ENCODE measurements at places on chromosomes 16 and 17. TPM values are rescaled to one million over a fixed set of nuclear protein-coding genes. Genes with fewer than 3 reads are reported as not detected.
A peak's percentile ranks its signal among the peaks of the same experiment; 100 is the strongest.

The MT3 gene
- not detected for total RNA-seq

The TLK2 gene
- total RNA-seq, result 43.0 TPM

The USP10 gene
- 79.5 TPM for total RNA-seq

The ALOX12 gene
- not detected for total RNA-seq

The IL17C gene
- not detected for total RNA-seq

The ASPA gene
- total RNA-seq, result 5.1 TPM

The TP53TG3 gene
- not detected for total RNA-seq

The KRT13 gene
- not detected for total RNA-seq

The PRAC1 gene
- not detected for total RNA-seq

The CCDC40 gene
- 22.6 TPM for total RNA-seq

The PRSS36 gene
- total RNA-seq, result 4.1 TPM

The BEAN1 gene
- total RNA-seq, result 2.4 TPM

The PRR29 gene
- total RNA-seq, result 4.4 TPM

The C17orf113 gene
- total RNA-seq, result 3.8 TPM

DNA sequence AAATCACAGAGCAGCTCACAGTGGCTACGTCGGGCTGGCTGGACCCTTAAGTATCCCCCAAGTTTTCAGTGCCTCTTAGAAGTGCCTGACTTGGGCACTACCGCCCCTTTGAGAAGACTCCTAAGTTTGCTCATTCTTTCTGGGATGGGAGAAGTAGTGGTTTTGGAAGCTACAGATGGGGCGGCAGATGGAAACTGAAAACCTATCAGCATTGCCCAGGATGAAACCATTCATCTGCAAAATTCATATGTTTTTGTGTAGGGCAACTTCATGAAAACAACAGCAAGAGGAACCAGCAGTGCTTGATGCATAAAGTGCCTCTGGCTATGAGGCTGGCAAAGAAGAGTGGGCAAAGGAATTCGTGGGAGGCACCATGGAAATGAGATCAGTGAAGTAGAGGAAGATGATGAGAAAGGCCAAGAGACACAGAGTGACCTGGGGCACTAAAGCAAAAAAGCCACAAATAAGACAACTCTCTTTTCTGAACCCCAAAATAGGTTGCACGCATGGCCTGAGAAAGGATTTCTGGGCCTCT lies 277.1 kb downstream of the XYLT1 start:
- DNase-seq, result peak; percentile 49

DNA sequence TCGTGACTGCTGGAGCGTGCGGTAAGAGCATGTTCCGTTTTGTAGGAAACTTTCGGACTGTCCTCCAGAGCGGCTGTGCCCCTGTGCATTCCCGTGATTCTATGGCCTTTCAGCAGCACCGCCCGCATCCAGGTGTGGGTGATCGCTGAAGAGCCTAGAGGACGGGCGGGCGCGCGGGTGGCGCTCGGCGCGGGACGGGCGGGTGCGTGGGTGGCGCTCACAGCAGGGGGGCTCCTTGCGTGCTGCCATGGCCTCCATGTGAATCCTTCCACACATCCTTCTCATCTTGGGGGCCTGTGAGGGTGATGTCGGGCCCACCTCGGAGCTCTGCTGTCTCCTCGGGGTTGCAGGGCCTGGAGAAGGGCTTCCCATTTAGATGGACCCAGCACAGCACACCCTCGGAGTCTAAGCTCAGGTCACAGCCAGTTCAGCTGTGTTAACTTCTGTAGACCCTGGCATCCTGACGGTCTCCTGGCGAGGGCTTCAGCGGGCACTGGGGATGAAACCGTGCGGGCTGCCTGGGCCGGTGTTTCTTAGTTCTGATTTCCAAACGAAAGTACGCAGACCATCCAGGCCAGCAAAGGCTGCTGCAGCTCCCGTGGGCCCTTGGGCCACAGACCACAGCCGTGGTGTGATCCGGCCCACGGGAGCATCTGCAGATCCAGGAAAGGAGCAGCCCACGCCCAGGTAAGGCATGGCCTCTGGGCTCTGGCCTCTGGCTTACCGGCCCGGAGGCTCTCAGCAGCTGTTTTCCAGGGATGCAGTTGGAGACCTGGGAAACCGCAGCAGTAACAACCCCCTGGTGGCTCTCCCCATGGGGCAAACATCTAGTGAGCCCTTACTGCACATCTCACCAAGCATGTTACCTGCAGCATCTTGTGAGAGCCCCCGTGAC lies 339.4 kb downstream of the FOXL1 start:
- no peak for DNase-seq

GRCh38 chr16:72500545-72500944 lies 328.6 kb upstream of the PMFBP1 start:
- peak; percentile 4 for DNase-seq

DNA sequence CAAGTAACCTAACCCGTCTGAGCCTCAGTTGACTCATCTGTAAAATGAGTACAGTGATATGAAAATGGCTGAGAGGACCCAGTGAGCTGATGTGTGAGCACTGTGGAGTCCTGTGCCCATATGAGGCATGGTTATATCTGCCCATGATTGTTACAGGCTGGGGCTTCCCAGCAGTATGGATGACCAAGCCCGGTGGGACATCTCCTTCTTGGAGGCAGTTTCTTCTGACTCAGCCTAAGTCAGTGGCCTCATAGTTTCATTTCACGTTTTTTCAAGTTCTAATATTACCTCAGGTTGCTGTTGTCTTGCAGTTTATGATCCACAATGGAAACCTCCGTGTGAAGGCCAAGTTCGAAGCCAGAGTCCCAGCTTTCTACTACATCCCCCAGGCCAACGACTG lies 4.8 kb downstream of the ADAP2 start:
- DNase-seq, result no peak

DNA sequence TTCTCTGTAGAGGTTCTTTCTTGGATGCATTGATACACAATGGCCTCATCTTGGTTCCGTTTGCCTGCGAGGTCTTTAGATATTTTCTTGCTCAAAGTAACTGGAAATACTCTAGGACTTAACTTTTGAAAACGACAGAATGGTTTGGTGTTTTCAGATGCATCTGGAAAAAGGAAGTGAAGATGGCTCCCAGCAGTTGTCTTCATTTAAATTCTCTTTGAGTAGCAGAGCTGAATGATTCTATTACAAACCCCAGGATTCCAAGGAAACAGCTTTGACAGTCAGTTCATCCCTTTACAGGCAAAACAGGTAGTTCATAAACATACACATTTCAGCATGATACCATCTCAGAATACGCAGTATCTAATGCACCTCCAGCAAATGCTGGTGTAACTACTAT lies 54.8 kb downstream of the PSMD12 start:
- no peak for DNase-seq

DNA sequence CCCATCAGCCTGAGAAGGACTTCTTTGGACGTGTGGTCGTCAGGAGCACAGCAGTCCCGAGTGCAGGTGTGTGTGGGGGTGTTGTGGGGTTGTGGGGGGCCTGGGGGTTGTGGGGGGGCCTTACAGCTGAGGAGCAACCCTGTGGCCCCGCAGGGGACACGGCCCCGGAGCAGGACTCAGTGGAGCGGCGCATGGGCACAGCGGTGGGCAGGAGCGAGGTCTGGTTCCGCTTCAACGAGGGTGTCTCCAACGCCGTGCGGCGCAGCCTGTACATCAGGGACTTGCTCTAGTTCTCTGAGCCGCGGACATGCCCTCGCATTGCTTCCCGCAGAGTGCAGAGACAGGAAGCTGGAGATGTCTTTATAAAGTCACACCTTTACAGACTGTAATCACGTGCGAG lies 2.8 kb downstream of the GNG13 start:
- DNase-seq, result no peak

GRCh38 chr17:55462711-55463110 lies 41.1 kb upstream of the MMD start:
- DNase-seq, result no peak

DNA sequence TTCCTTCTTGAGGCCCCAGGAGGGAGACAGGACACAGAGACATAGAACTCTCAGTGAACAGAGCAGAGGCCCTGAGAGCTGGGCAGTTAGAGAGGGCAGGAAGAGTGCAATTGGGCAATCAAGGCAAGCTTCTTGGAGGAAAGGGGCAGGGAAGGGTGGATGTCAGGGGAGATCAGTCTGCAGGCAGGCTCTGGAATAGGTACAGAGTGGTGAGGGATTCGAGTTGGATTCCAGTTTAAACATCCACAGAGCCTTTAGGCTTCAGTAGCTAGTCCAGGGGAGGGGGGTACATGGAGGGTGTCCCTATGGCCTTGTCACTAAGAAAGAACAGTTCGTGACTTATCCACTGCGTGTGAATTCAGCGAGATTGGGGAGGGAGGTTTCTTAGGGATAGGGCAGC lies 2.0 kb downstream of the PYY start:
- DNase-seq, result no peak

- no peak for DNase-seq
Observed at GRCh38 chr16:56897026-56897799, 32.2 kb downstream of the SLC12A3 start.

- DNase-seq, result no peak
Observed at GRCh38 chr17:12768255-12768654, 21.0 kb upstream of the ARHGAP44 start.

- no peak for DNase-seq
Observed at GRCh38 chr17:41278176-41278955, 2.9 kb downstream of the KRTAP9-7 start.

DNA sequence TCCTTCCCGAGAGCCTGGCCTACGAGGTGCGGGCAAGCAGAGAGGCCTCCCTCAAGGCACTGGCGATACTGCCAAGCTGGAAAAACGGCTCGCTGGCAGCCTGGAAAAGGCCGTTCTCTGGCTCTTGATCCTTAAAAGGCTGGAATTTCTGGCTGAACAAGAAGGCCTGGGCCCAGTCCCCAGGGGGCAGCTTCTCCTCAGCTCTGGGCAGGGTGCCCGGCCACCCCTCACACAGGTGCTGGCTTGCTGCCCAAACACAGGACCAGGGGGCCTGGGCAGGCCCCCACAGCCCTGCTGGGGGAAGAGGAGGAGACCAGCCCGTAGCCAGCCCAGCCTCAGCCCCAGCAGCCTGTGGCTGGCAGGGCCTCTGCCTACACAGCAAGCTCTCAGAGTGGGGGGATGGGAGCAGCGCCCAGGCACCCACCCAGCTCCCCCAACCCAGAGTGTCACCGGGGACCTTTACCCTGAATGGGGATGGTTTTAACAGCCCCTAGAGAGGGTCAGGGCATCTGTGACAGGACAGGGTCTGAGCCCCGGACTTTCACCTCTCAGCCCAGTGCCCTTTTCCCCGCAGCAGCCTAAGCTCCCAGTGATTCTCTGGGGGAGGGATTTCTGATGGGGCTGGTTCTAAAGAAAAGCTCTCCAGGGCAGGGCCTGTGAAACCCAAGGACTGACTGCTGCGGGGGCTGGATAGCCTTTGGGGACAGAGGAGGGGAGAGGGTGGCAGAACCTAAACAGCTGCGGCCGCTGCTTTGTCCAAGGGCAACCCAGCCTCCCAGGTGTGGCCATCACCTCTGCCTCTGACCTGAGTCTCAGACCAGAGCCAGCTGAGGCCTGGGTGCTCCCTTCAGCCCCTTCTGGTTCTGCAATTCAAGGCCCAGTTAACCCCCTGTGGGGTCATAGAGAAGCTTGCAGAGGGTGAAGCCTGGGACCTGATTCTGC lies 38.6 kb upstream of the TOB1 start:
- DNase-seq, result peak; percentile 80

- no peak for DNase-seq
Observed at GRCh38 chr17:50882851-50883250, 16.7 kb upstream of the TOB1 start.

- no peak for DNase-seq
Observed at GRCh38 chr17:31313982-31314781, at the start of gene EVI2B. EVI2B (minus strand) TSS chr17:31314054; CDS start chr17:31305609, 8,445 bp downstream.

DNA sequence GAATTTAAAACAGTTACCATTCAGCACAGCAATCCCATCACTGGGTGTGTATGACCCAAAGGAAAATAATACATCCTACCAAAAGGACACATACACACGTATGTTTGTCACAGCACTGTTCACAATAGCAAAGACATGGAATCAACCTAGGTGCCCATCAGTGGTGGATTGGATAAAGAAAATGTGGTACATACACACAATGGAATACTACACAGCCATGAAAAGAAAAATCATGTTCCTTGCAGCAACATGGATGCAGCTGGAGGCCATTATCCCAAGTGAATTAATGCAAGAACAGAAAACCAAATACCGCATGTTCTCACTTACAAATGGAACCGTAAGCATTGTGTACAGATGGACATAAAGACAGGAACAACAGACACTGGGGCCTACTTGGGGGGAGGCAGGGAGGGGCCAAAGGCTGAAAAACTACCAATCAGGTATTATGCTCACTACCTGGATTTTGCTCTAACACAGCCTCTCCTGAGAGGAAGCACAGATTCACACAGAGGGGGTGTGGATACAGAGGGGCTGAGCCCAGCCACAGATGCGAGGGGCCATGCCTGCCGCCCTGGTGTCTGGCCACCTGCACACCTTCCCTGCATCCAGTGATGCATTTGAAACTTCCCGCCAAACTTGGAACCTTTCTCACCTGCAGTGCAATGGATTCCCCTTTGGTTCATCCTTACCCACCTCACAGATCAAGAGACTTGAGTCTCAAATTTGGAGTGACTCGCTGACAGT lies 55.9 kb downstream of the USP22 start:
- DNase-seq, result no peak

DNA sequence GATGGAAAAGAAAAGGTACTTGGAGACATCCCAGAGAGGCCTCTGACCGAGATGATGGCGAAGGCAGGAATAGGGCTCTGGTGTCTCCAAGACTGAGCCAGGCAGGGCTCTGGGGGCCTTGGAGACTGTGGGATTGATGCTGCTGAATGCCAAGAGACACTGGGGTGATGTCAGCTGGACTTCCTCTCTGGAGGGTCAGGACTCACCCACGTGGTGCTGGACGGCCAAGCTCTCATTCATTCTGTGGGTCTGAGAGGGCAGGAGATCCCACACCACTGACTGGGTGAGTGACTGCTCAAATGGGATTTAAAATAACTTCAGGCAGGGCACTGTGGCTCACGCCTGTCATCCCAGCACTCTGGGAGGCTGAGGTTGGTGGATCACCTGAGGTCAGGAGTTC lies 64.8 kb downstream of the NT5M start:
- DNase-seq, result no peak

- no peak for DNase-seq
Observed at GRCh38 chr16:79339863-79340262, 260.7 kb downstream of the MAF start.

- DNase-seq, result no peak
Observed at GRCh38 chr17:45307290-45308015, 9.4 kb downstream of the MAP3K14 start.

DNA sequence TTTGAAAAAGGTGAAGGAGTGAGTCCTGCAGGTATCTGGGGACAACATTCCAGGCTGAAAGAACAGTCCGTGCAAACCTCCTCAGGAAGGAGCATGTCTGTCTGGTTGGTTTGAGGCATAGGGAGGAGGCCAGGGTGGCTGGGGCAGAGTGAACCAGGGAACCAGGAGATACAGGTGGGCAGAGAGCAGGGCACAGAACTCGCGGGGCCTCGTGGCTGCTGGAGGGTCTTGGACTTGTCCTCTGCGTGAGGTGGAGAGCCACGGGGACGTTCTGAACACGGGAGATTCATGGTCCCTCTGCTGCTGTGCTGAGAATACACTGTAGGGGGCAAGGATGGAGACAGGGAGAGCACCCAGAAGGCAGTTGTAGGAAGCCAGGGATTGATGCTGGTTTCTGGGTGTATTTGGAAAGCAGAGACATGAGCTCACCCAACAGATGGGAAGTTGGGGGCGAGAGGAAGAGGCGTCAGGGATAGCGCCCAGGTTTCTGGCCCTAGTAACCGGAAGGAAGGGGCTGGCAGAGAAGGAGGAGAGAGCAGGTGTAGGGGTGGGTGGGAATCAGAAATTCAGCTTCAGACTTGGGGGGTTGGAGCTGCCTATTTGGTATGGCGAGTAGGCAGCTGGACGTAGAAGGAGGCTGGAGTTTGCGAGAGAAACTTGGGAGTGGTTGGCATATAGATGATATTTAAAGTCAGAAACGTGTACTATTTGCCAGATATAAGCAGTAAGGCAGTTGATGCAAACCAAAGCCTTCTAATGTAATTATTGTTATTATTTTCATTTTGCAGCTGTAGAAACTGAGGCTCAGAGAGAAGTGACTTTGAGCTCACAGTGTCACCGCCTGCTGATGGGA lies at the start of gene CCL17:
Gene CCL17, plus strand, starts transcription at position 803 of the 853 bp plus-strand sequence. CDS start 9,166 bp downstream, outside the sequence.
- peak; percentile 53 for DNase-seq

All from kidney (tissue), 22 donors.